ENCODE measurements at places on chromosomes 2 and 18. TPM values are rescaled to one million over a fixed set of nuclear protein-coding genes. Genes with fewer than 3 reads are reported as not detected.

DNA sequence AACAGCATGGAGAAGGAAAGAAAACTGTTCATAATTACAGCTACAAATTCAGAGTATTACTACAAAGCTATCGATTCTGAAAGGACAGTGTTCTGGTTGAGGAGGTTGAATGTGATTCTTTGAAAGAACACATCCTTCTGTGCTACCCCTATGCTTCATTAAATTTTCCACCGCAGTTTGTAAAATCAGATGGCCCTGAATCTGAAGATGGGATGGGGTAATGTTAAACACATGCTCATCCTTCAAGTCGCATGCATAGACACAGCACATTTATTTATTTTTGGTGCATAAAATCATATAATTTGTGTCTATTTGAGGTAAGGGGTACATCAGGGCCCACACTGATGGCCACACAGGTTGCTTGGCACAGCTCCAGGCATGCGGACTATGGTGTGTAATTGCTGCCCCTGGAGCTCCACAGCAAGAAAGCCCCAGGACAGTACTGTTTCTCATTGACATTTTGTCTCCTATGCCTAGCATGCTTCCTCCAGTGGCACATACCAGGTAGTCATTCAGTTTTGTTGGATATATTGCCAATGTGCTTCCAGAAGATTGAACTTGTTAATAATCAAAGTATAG lies 238.8 kb upstream of the TANK start:
- DNase-seq, result no peak

Gene PDE1A
- 4.2 TPM for polyA plus RNA-seq

DNA sequence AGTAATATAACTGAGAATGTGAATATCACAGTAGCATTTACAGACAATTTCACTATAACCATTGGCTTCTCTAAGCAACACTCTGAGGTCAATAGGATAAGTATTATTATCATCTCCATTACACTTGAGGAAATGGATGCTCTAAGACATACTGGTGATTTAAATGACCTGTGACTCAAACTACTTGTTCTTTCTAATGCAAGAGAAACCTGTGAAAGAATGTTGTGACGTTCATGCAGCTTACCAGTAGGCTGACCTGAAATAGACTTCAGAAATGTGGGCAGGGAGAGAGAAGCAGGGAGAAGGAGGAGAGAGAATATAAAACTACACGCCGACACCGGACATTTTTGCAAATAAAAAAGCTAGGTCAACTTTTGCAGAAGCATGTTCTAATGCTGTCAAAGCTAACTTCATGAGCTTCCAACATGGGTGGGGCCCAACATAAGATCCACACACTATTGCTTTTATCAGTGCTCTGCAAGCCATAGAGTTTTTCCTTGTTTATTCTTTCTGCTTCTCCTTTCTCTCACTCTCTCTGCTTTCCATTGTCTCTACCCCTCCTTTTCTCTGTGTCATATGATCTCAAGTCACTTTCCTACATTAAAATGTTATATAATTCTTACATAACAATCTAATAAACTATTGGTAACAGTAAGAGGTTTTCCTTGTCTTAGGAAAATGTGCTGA lies 217.6 kb upstream of the FN1 start:
- no peak for DNase-seq

Gene ANKRD29
- polyA plus RNA-seq, result 7.6 TPM

- no peak for DNase-seq
Observed at GRCh38 chr18:37922162-37922561, 356.6 kb upstream of the CELF4 start.

GRCh38 chr2:108385411-108386071 lies 7.8 kb downstream of the SULT1C4 start:
- DNase-seq, result no peak

- no peak for DNase-seq
Observed at GRCh38 chr2:129904532-129905446, 74.7 kb upstream of the RAB6C start.

DNA sequence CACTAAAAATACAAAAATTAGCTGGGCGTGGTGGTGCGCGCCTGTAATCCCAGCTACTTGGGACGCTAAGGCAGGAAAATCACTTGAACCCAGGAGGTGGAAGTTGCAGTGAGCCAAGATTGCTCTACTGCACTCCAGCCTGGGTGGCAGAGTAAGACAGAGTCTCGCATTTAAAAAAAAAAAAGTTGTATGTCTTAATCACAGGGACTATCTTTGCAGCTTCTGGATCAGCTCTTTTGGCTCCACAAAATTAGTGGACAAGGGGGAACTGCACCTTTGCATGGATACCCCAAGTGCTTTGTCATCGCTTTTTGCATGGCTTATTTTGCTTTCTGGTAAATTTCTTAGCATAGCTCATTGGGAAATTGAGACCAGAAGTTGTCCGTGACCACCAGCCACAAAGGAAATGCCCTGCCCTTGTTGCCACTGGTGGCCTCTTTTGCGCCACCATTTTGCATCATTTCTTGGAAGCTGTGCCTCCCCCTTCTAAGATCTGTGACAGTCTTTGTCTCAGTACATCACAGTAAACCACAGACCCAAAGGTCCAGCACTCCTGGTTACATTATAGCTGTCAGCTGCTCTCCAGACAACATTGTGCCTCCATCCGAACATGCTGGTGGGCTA lies 43.9 kb upstream of the PCBP1 start:
- no peak for DNase-seq

- no peak for DNase-seq
Observed at GRCh38 chr2:224025874-224026273, 13.2 kb downstream of the SERPINE2 start.

GRCh38 chr2:129611471-129611870 lies 368.0 kb upstream of the RAB6C start:
- no peak for DNase-seq

DNA sequence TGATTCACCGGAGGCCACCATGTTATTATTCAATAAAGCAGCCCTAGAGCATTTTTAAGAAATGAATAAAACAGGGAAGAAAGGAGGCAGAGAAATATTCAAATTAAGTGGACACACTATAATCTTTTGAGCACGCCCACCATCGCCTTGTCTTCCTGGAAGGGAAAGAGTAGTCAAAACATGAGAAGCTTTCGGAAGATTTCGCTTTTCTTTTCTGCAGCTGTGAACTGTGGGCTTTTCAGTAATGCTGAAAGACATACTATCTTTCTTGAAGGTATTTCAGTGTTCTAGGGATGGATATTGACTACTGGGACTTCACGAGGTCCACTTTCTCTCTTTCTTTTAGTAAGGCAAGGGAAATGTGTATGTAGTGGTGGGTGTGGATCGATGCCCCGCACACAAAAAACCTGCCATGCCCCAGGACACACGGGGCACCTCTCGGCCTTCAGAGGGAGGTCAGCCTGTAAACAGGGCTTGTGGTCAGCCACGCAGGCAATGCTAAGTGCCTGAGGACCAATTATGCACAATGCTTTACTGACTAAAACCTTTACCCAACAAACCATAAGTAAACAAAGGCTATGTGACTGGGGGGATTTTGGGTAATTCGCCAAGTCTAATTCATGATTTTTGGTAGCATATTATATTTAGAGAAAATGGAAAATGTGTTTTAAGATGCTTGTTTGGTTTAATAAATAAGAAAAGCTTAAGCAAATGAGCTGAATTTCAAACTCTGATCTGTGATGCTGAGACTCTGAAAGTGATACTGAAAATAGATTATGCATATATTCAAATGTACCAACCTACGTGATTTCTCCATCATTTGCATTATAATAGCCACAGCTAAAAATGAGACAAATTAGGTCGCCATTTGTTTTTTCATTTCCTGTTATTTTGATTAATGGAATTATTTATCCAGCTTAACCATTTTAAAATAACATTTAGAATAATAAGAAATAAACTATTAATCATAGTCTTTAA lies 130.5 kb downstream of the ZNF516 start:
- no peak for DNase-seq

DNA sequence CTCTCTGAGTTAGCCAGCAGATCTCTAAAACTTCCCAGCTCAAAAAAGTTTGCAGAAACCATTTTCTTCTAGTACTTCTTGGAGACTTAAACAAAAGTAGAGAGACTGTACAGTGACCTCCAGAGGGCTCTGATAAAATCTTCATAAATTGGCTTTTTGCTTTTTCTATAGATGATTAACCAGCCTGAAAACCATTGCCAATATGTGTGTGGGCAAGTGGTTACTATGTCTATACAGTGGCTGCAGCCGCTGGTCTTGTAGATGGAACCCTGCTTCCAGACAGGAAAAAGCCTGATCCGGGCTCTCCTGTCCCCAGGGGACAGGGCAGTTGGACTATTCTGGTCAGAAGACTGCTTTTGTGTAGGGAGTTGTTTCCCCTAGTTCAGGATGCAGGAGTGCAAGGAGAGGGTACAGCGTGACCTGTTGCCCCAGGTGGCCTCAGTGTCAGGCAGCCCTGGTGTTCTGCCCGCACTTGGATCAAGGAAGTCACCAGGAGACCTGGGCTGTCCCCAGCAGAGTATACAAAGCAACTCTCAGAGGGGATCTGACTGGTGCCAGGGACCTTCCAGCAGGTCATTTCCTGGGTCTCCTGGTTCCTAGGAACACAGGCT lies 7.3 kb upstream of the PTPRM start:
- no peak for DNase-seq

DNA sequence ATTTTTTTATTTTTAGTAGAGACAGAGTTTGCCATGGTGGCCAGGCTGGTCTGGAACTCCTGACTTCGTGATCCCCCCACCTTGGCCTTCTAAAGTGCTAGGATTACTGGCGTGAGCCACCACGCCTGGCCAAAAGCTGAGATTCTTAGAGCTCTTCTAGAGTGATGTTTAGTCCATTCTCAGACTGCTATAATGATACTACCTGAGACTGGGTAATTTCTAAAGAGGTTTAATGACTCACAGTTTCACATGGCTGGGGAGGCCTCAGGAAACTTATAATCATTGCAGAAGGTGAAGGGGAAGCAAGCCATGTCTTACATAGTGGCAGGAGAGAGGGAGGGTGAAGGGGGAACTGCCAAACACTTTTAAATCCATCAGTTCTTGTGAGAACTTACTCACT lies 1804.9 kb upstream of the LRRTM1 start:
- no peak for DNase-seq

DNA sequence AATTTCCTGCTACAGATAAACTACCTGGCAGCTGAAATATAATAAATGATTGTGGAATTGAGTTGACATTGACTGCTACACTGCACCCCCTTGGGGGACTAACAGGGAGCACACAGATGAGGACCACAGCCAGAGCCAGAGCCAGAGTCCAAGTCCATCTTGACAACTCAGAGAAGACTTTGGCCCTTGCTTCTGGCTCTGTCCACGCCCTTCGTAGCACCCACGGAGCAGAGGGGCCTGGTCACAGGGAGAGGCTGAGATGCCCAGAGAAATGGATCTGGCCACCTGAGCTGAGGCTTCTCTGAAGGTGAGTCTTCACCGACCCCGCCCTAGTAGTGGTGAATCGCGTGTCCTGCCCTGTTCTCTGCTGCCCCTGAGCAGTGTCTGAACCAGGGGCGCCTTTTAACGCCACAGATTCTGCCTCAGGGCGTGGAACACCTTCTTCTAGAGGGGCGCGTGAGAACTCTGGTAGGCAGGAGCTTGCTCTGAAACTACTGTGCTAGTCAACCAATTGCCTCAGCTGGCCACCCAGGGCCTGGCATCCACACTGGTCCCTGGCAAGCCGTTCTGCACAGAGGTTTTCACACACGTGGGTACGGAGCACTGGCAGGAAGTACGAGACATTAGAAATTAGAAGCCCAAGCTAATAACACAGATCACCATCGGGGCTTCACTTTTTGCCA lies 35.7 kb upstream of the MAT2A start:
- DNase-seq, result no peak

DNA sequence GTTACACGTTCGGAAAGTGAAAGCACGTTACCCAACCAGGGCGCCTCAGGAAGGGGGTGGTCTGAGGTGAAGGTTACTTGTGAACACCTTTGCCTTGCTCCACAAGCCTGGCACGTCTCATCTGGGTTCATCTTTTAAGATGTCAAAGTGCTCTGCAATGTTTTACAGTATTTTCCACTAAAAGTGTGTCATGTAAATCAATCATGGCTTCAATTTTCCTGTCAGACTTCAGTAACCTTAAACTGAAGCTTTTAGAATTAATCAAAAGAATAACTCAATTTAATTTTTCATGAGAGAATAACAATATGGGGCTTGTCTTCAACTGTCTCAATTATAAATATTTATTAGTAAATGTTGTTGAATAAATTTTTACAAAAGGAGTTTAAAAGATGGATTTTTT lies 93.3 kb upstream of the FANCL start:
- no peak for DNase-seq

- DNase-seq, result peak; percentile 71
Observed at GRCh38 chr18:61581578-61582201, 248.5 kb downstream of the CDH20 start.

Gene NTSR2
- polyA plus RNA-seq, result 0.16 TPM

- DNase-seq, result peak; percentile 69
Observed at GRCh38 chr2:88880441-88880953, 189.0 kb downstream of the RPIA start.

DNA sequence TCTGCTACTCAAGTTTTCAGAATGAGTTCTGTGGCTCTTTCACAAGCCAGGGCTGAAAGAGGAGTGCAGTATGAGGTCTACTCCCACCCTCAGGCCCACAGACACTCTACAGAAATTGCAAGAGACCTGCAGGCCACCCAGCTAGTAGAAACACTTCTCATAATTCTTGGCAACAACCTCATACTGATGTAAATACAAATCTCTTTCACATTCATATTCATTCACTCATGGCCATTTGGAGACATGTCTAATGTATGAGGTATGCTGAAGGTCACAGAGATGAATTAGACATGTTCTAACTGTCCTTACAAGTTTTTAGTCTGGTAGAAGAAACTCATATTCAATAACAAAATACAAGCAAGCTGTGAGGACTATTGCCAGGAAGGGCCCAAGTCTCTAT lies 83.8 kb upstream of the KLHL29 start:
- DNase-seq, result no peak

DNA sequence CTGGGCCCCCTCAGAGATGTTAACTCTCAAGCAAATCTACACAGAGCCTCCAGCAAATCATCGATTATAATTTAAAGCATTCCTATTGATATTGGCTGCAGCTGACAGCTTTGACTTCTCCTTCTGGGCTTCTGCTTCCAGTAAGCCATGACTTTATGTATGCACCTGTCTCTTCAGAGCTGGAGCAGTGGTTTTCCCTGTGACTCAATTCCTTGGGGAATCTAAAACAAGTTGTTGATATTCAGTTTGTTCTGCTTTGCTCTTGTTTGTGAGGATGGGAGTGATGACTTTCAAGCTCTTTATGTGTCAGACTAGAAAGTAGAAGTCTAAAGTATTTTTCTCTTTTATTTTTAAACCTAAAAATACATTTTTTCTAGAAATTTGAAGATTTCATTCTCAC lies 45.1 kb upstream of the TNP1 start:
- no peak for DNase-seq

GRCh38 chr18:28823506-28824182 lies 646.7 kb upstream of the CDH2 start:
- no peak for DNase-seq

GRCh38 chr18:62715759-62716615 lies 646 bp downstream of the PHLPP1 start:
- peak; percentile 58 for DNase-seq

Gene LTBP1
- polyA plus RNA-seq, result 10.9 TPM

DNA sequence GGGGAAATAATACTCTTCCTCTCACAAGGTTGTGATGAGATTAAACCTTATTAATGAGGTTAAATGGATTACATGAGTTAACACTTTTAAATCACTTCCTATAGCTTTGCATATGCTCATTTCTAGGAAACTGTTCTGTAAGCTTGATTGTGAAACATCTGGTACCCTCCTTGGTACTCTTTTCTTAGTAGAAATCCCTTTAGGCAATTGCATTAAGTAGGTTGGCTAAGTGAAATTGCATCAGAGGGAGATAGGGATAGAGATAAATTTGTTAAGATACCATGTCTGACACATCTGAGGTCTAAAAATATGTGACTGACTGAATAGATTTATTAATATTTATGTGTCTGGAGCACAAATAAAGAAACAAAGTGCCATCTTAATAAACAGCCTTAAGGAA lies 275.9 kb upstream of the MAP2 start:
- DNase-seq, result no peak

GRCh38 chr2:24482251-24482971 lies 8.6 kb upstream of the NCOA1 start:
- no peak for DNase-seq
